Right cardiac atrium (tissue), 5 donors: ENCODE measurements at places on chromosomes 4 and X. TPM values are rescaled to one million over a fixed set of nuclear protein-coding genes. Genes with fewer than 3 reads are reported as not detected.

ADH1A gene
- polyA plus RNA-seq, result not detected

RNF150 gene
- polyA plus RNA-seq, result 10.1 TPM

ANOS1 gene
- polyA plus RNA-seq, result 1.8 TPM

CYBB gene
- polyA plus RNA-seq, result 2.2 TPM

CRLF2 gene
- not detected for polyA plus RNA-seq

OFD1 gene
- polyA plus RNA-seq, result 11.4 TPM

MAGEA4 gene
- not detected for polyA plus RNA-seq

HMGN5 gene
- 18.4 TPM for polyA plus RNA-seq

CDKL5 gene
- 3.3 TPM for polyA plus RNA-seq

TKTL1 gene
- 6.0 TPM for polyA plus RNA-seq

CENPU gene
- 0.66 TPM for polyA plus RNA-seq

PDE6B gene
- 3.6 TPM for polyA plus RNA-seq

TMEM156 gene
- 0.14 TPM for polyA plus RNA-seq
